ENCODE measurements at places on chromosomes 5 and 9.

DNA sequence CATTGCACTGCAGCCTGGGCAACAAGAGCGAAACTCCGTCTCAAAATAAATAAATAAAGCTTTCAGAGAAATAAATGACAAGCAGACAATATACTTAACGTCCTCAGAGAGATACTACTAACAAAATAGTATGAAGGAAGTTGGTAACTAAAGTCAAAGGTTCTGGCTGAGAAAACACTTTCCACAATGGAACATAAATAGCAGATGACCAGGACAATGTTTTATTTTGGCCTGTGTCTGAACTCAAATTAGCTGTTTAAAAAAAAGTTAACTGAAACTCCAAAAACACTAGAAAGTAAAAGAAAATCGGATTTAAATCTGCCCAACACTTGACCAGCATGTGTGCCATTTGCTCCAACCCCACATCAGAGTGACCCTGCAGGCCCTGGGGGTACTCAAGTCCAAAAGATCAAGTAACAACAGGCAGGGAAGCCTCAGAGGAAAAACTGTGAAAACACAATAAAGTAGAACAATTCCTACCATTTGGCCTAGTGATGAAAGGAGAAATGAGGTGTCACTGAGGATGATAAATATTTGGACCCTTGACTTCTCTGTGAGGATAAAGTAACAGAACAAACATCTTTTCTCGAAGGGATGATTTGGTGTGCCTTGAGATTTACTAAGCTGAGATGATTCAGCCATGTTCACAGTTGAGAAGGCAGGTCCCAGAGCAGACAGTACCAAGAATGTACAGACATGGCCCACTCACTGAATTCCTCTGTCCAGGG is 47.7 kb downstream of the LHFPL2 start:
- no peak for DNase-seq

DNA sequence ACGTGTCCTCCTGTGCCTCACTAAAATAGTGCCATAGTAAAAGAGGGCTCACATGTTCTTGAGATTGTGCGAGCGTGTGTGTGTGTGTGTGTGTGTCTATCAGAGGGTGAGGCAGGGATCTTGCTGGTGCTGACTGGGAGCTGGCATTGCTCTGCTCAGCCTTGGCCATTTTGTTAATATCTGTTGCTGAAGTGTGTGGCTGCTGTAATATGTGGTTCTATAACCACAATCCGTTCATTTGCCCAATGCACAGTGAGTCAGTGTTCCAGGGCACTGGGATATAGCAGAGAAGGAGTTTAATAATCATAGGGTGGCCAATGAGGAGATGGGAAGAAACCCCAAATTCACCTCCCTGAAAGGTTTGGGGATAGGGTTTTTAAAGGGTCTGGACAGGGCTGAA is 61.3 kb downstream of the RASGRF2 start:
- no peak for DNase-seq

- no peak for DNase-seq
Measured at GRCh38 chr9:96116275-96117064, 185.5 kb downstream of the HSD17B3 start.

GRCh38 chr9:129333617-129334104 is 155.6 kb upstream of the IER5L start:
- DNase-seq = no peak

DNA sequence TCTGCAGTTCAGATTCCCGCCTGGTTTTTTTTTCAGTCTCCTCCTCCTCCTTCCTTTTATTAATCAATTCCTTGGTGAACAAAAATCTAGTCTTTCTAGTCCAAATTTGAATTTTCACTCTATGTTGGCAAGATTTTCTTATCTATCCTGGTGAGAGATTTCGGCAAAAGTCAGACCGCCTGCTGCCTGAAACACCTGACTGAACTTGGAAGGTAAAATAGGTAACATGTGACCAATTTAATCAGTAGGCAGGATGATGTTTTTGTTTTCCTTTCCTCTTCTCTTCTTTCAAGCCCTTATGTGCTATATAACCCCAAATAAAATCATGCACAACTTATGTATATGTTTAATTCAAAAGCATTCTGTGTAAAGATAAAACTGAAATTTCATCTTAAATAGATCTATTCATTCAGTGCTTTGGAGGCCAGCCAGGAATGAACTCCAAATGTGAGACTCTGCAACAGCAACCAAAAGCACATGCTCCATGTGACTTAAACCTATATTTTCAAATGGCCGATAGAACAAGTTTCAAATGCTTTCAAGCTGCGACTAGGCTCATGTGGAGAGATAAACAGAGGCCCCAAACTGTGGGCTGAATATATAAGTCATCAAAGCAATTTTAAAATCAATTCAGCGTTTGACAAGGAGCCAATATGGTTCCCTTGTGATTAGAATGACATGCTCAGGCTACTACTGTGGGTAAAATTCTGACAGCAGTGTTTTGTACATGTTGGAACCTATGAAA is 100.4 kb upstream of the SEMA6A start:
- no peak for DNase-seq

DNA sequence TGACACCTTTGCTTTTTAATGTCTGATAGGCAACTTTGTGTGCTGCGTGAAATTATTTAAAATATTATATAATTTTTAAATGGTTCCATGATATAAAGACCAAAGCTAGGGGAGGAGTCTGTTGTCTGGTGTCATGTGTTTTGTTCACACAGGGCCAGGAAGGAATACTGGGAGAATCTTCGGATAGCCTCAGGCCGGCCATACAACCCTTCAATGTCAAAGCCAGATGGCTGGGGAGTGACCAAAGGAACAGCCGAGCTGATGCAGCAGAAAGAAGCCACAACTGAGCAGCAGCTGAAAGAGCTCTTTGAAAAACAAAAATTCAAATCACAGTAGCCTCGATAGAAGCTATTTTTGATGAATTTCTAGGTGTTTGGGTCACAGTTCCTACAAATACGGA is 19.2 kb downstream of the BHMT start:
- no peak for DNase-seq

GRCh38 chr9:129478961-129479630 is 141.8 kb downstream of the C9orf50 start:
- DNase-seq = no peak

DNA sequence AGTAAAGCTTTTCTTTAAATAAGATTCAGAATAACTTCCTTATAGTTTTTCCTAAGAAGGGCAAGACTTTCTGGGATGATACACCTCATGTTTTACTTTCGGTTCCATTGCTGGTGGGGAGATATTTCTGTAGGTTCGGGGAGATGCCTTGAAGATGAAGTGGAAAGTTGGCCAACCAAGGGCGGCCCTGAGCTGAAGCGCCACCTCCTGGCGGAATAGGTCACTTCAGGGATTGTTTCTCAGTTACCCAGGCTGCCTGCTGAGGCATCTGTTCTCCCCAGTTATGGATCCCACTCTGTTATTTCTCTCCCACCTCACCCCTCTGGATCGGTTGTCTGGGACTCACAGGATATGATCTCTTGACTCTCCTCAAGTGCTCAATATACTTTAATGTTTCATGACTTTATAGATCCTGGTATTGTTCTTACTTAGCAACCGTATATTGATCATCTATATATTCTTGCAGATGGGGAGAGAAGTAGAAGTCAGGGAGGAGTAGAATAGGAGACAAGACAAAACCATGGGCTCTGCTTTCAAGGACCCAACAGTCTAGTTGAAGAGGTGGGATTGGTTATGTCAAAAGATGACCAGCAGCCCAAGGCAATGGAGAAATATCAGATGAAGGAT is 23.4 kb downstream of the MEGF10 start:
- peak; percentile 15 for DNase-seq

- no peak for DNase-seq
Measured at GRCh38 chr5:20030125-20030524, 42.1 kb upstream of the CDH18 start.

DNA sequence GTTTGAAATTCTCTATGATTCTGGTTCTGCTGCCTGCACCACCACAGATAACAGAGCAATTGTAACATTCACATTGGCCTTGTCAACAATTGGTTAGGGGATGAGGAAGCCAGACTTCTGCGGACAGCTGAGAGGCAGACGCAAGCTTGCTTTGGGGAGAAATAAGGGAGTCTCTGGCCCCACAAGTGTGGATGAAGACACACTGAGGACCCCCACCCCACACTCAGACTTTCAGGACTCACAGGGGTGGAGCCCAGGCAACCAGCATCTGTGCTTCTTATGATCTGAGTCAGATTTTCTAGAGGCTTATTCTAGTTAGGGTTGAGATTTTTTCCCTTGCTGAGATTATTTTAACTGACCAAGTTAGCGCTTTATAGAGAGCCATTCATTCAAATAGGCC is 140.3 kb upstream of the IRX2 start:
- DNase-seq = no peak

GRCh38 chr9:20464242-20464641 is 158.1 kb downstream of the MLLT3 start:
- DNase-seq = no peak

- no peak for DNase-seq
Measured at GRCh38 chr5:157285310-157286035, 19.6 kb downstream of the CYFIP2 start.

DNA sequence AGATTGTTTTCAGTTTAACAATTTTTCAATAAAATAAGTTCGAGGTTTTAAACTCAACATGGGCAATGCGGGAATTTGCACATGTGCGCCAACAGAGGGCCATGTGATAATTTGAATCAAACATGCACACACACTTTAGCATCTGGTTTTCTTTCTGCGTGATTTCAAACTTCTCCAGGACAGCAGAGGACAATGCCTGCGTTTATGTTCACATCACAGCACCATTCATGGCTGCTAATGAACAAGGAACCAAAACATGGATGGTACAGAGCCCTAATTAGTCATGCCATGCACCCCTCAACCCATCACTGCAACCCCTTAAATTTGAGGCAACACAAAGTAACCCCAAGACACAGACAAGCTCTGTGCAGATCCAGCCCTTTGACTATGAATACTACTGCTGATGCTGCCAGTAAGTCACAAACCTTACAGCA is 2.8 kb downstream of the SHC3 start:
- no peak for DNase-seq

DNA sequence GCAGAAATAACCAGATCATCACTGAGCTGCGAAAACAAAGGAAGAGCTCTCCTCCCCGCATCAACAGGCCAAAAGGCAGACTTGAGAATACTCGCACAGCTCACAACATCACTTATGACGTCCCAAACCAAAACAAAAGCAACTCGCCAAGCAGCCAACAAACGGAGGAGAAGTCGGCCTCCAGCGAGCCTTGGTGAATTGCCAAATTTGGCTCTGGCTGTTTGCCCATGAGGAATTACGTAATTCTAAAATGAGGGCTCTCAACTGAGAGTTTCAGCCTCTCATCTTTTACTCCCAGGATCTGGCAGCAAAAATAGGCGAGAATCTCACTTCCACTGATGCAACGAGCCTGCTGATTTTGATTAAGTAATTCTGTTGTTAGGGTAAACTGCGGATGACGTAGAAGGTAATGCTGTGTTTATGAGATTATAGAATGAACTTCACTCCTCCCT is 51.7 kb upstream of the SEMA6A start:
- DNase-seq = peak; percentile 32

DNA sequence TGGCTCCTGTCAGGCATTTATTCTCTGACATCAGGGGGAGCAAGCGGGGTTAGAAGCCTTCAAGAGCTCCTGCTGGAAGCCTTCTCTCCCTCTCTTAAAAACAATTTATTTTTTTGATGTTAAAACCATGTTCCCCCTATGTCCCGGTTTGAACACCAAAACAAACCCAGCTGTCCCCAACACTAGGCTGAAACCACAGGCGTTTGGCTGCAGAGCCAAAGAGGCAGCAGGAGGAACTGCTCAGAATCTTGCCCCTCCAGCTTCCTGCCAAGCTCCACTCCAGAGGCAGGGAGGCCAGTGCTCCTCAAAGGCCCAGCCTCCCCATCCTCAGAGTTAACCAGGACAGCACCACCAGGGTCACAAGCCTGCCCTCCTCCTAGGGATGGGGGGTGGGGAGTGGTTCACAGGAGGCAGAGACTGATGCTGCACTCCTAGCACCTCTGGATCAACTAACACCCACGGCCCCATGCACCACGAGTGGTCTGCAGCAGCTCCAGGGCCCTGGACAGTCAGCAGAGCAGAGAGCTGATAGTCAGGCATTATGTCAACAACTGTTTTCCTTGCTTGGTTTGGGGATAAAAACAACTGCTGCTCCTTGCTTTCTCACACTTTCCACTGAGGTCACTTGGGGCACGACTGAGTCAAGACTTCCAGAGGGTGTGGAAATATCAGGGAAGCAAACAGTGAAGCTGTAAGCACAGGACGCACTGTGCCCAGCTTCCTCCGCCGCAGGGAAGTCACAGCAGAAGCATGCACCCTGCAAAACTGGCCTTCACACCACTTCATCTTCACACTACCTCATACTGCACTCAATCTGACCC is 96.5 kb upstream of the ADRA1B start:
- DNase-seq = no peak

DNA sequence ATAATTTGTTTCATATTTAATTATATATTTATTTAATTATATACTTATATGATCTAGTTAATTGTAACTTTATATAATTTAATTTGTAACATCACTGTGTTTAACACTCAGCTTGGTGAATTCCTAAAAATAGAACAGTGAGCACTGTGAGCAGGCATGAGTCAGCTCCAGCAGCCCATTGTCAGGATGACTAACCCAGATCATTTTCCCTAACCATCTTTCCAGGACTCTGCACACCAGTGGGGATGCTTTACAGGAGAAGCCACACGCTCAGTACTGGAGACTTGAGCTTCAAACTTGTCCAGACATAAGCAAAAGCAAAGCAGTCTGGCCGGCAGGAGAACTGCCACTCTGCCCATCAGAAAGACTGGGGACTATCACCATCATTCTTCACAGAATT is 446.2 kb upstream of the TRPC7 start:
- DNase-seq = peak; percentile 46

DNA sequence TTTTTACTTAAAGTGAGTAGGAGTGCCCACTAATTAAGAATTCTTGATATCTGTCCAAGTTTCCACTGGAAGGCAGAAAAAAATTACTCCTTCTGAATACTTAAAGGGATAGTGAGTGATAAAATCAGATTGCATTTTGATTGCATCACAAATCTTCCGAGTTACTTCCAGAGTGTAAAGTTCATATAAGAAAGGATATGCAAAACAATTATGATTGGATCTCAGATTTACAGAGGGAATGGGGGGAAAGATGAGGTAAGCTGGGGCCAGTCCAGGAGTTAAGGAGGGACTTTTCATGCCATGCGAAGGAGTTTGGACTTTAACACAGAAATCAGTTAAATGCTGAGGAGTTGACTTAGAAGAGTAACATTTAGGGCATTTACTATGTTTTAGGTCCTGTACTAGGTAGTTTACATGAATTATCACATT is 9.3 kb upstream of the RNF145 start:
- no peak for DNase-seq

DNA sequence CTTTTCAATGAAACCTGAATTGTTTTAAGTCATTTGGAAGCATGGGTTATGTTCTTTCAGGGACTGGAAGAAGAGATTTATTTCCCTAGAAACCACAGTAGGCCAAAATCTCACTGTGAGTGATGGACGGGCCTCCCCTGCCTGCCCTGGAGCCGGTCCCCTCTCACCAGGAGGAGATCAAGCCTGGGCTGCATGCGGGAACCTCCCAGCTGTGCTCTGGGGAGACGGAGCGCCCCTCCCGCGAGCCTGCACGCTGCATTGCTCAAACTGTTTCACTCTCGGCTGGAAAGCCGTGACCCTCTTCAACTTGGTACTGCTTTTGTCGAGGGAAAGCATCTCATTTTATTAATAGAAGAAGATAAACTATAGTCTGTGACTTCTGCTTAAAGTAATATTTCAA is 85.4 kb downstream of the IRX2 start:
- DNase-seq = no peak
